ENCODE measurements at places on chromosomes 1 and 21.

- DNase-seq = no peak
These were observed 642.8 kb downstream of the KCNT2 start for GRCh38 chr1:195965475-195965874.

DNA sequence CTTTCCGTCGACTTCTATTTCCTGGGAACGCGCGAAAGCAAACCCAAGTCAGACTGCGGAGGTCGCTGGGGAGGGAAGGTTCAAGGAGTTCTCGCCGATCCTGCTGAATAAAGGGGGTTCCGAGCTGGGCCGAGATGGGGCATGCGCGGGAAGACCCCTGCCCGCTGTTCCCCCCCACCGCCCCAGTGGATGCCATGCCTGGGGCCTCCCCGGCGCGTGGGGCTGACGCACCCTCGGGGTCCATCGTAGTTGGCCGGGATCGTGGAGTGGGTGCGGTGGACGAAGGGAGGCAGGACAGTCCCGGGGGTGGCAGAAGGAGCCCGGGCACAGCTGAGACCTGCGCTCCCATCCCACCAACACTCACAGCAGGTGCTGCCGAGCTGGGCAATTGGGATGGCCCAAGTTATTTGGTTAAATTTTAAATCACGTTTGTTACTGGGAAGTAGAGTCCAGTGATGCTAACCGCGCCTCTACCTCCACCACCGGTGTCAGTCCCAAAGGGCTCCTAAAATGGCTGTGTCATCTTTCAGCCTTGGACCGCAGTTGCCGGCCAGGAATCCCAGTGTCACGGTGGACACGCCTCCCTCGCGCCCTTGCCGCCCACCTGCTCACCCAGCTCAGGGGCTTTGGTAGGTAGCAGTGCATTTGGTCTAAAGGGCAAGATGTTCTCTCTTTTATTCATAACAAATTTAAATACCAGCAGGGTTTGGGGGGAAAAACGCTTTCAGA, 801 bp downstream of the MX1 start:
- DNase-seq = no peak

DNA sequence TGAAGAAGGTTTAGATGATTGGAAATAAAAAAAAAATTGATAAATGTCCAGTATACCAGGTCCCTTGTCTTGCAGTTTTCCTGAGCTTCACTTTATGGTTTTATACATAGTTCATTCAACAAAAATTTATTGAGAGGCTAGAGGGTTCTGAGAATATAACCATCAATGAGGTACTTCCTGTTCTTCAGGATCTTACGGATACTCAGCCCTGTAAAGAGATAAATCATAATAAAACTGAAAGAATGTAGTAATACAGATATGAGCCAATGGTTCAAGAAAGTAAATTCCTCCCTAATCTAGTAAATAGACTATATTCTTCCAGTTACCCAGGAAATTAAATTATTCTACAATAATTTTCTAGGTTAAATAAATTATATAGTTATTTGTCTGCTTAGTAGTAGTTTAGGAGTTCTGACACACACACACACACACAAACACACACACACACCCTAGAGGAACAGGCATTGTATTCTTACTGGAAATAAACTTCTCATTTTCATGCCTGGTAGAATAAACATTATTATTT, 70.4 kb upstream of the HMCN1 start:
- DNase-seq = no peak

DNA sequence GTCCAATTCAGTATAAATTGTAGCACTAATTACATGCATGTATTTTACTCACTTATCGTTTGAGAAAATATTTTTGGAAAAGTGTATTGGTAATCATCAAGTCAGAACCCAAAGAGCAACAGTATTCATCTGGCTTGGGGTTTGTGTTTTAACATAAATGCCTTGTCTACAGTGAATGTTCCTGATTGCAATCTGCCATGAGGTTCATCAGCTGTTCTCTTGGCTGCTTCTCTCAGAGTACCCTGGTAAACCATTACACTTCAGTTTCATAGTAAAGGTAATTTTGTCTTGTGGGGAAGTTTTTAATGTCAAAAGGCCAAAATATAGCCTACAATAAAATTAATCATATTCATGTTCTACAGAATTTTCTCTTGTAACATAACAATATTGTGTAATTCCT, 150.3 kb downstream of the IFI44 start:
- DNase-seq = no peak

DNA sequence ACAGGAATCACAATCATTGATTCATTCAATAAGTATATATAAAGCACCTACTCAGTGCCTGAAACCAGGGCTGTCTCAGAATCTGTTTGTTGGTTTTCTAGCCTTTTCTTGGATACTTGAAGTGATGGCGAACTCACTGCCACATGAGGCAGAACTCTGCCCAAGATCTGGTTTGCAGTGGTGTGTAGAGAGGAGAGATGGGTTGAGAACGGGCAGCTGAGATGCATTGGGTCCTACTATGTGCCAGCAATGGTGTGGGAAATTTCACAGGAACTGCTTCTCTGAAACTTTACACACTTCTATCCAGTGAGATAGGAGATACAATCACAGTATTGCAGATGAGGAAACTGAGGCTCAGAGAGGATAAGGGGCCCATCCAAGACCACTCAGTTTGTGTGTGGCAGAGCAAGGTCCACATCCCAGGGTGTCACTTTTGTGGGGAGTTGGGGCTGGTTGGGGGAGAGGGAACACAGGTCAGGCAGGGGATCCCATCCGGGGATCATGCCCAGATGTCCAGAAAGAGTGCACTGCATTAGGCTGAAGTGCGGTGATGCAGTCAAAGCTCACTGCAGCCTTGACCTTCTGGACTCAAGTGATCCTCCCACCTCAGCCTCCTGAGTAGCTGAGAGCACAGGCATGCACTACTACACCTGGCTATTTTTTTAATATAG, 83.7 kb upstream of the IFFO2 start:
- DNase-seq = no peak

GRCh38 chr1:15099441-15100120, 54.0 kb upstream of the TMEM51 start:
- DNase-seq = no peak

DNA sequence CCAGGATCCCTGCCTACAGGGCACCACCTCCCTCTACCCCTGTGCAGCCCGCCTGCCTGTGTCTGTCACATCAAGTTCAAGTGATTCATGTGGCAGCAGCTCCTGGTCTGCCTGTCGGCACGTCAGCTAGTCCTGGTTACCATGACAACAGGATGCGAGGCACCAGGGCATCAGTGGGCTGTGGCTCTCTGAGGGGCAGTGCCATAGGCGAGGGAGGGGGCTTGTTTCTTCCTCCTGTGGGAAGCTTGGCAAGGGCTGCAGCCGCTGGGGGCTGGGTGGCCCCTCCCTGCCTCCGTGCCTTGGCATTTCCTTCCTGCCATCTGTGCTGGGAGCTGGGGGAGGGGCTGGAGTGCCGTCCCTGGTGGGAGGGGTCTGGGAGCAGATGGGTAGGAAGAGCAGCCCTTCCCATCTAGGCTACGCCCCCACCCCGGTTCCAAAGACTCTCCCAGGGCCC, 43.1 kb downstream of the FOXO6 start:
- peak; percentile 13 for DNase-seq

DNA sequence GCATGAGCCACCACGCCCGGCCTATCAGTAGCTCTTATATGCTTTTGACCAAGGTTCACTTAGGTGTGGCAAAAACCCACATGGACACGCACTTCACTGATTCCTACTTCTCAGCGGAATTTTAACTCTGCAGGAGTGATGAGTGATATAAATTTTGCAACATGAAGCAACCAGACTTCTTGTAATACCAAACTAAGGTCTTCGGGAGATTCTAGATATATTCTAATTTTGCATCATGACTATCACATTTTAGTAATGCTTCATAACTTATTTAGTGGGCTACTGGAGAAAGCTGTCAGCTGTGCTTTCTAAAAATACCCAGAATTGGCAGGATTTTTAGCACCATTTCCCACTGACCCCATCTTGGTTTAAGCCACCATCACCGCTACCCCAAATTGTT, 27.8 kb downstream of the RHCE start:
- DNase-seq = no peak

- no peak for DNase-seq
These were observed 41.2 kb downstream of the GJA5 start for GRCh38 chr1:147719029-147719698.

- no peak for DNase-seq
These were observed 147.5 kb downstream of the FOXD2 start for GRCh38 chr1:47585141-47585902.

DNA sequence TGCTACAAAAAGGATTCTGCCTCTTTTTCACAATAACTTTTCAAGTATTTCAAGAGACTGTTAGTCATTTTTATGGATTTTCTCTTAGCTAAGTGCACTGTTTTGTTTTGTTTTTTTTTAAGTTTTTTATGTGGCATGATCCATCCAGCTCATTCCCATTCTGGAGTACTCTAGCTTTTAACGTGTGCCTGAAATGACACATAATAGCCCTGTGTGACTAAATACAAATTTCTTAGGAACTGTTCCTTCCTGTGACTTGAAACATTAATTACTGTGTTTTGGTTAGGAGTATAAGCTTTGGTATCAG, 143.9 kb downstream of the HS2ST1 start:
- no peak for DNase-seq
